Ascending aorta (tissue), 2 donors: ENCODE measurements at places on chromosomes 16 and 17.

DNA sequence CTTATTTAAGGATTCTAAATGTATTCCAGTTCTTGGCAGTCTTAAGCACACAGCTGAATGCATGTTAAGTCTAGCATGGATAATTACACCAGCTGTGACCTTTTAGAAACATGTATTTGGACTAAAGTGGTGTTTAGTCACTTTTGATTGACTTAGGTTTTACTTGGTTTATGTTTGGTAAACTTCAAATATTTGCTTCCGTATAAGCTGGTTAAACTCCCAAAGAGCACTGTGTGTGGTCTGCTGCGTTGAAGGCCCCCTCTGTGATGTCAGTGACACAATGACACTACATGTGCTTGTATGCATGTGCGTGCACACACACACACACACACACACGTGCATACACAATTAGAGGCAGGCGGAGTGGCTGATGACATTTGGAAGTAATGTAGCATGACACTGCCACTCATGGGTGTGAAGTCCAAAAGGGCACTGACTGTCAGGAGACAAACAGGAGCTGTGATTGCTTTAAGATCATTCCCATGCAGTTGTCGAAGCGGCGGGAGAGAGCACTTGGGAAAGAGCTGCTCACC, 156.1 kb upstream of the CDH13 start:
- no peak overlapping the region for H3K4me3 ChIP-seq
- H3K27ac ChIP-seq = no peak overlapping the region
- no peaks in the 10 kb centered on the region for H3K27me3 ChIP-seq
- no peaks in the 10 kb centered on the region for H3K4me1 ChIP-seq
- H3K36me3 ChIP-seq = no peaks in the 10 kb centered on the region
- no peak for DNase-seq

- H3K4me1 ChIP-seq = peaks cover 9% of the 10 kb centered on the region
- DNase-seq = no peak
- H3K4me3 ChIP-seq = no peak overlapping the region
- H3K36me3 ChIP-seq = peaks cover 85% of the 10 kb centered on the region
- no peaks in the 10 kb centered on the region for H3K27me3 ChIP-seq
Observed at GRCh38 chr17:1076299-1076981, 79.5 kb downstream of the TIMM22 start.

- H3K36me3 ChIP-seq = no peaks in the 10 kb centered on the region
- H3K27me3 ChIP-seq = no peaks in the 10 kb centered on the region
- peak; percentile 27 for DNase-seq
- peak overlapping the region; percentile 76 for H3K4me3 ChIP-seq
- no peaks in the 10 kb centered on the region for H3K4me1 ChIP-seq
Observed at GRCh38 chr17:60421273-60422161, 772 bp upstream of the CHCT1 start.

DNA sequence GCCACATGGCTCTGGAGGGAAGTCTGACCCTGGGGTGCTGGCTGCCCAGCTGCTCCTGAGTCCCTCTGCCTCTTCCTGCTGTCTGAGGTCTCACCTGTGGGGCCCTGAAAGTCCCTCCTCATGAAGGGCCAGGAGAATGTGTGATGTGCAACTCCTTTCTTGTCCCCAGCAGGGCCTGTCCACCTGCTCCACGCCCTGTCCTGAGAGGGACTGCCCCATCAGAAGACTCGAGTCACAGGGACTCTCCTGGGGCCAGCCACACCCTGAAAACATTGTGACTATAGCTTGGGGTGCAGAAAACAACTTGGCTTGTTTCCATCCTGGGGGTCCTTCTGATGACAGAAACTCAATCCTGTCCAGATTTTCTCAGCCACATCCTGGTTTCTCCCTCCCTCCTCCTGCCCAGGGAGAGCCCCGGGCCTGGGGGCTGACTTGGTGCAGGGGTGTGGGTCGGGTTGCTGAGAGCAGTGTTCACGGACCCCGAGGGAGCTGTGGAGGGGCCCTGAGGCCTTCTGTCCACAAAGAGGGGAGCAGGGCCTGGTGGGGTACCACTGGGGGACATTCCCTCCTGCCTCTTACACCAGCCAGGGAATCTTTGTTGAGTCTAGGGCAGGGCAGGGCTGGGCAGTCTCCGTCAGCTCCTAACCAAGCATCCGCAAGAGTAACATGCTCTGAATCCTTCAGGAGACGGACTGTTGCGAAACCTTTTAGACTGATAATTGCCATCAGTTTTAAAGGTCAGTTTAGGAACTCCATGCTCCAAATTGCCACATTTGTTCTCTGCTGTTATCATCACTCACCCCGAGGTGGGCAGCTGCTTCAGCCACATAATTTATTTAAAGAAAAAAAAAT, 45.9 kb downstream of the NT5M start:
- no peak for DNase-seq
- H3K27ac ChIP-seq = no peak overlapping the region
- peaks cover 4% of the 10 kb centered on the region for H3K27me3 ChIP-seq
- H3K36me3 ChIP-seq = no peaks in the 10 kb centered on the region
